ENCODE measurements at places on chromosomes 6 and 20. TPM values are rescaled to one million over a fixed set of nuclear protein-coding genes. Genes with fewer than 3 reads are reported as not detected.

The KCNK5 gene
- total RNA-seq, result not detected

The ABHD16B gene
- not detected for total RNA-seq

The FNDC1 gene
- not detected for total RNA-seq

The DIDO1 gene
- total RNA-seq, result 31.6 TPM

All from mammary microvascular endothelial cell (primary cell).